ENCODE measurements at places on chromosomes 16 and 17. TPM values are rescaled to one million over a fixed set of nuclear protein-coding genes. Genes with fewer than 3 reads are reported as not detected.

Gene CCL7
- not detected for polyA plus RNA-seq

Gene FNDC8
- not detected for polyA plus RNA-seq

Gene TMEM114
- not detected for polyA plus RNA-seq

Gene DNAH2
- 0.03 TPM for polyA plus RNA-seq

Gene MEIOC
- not detected for polyA plus RNA-seq

Gene EXOSC6
- polyA plus RNA-seq = 9.1 TPM

Gene WNT3
- 0.67 TPM for polyA plus RNA-seq

Gene WNK4
- 0.54 TPM for polyA plus RNA-seq

Gene IKZF3
- polyA plus RNA-seq = 0.62 TPM

Gene HES7
- polyA plus RNA-seq = 0.16 TPM

Gene NHLRC4
- polyA plus RNA-seq = 0.61 TPM

Gene TMEM238L
- polyA plus RNA-seq = 2.6 TPM

Gene ATXN2L
- polyA plus RNA-seq = 37.1 TPM

Gene CCDC40
- polyA plus RNA-seq = 2.1 TPM

Gene KRT34
- not detected for polyA plus RNA-seq

Gene RASD1
- polyA plus RNA-seq = 36.7 TPM

Gene HOXB9
- 1.0 TPM for polyA plus RNA-seq

Gene AIPL1
- polyA plus RNA-seq = not detected

Gene DLX4
- 0.26 TPM for polyA plus RNA-seq

Gene C17orf50
- not detected for polyA plus RNA-seq

Gene PHKG2
- 15.2 TPM for polyA plus RNA-seq

Gene PRR15L
- 80.7 TPM for polyA plus RNA-seq

Gene HOXB1
- polyA plus RNA-seq = not detected

Gene GPR179
- 0.11 TPM for polyA plus RNA-seq

Gene ACSF2
- polyA plus RNA-seq = 46.8 TPM

Gene PPM1E
- polyA plus RNA-seq = 0.33 TPM

Gene CHST6
- 0.06 TPM for polyA plus RNA-seq

Gene MYO15B
- 309 TPM for polyA plus RNA-seq

Gene HOXB5
- 2.2 TPM for polyA plus RNA-seq

Gene KRT20
- polyA plus RNA-seq = 6.9 TPM

Gene CASKIN1
- 0.30 TPM for polyA plus RNA-seq

Gene WDR90
- 13.7 TPM for polyA plus RNA-seq

Gene SDK2
- 0.22 TPM for polyA plus RNA-seq

Gene GGT6
- polyA plus RNA-seq = 20.3 TPM

Gene LITAFD
- not detected for polyA plus RNA-seq

Gene CX3CL1
- 30.1 TPM for polyA plus RNA-seq

Gene KRT25
- polyA plus RNA-seq = not detected

Gene LDHD
- polyA plus RNA-seq = 18.8 TPM

Gene KRTAP3-2
- polyA plus RNA-seq = not detected

Gene CNTNAP4
- polyA plus RNA-seq = not detected

Gene CHRNE
- polyA plus RNA-seq = 1.2 TPM

Gene KRTAP9-4
- polyA plus RNA-seq = not detected

Gene CCT6B
- 2.8 TPM for polyA plus RNA-seq

Gene CDK5R1
- polyA plus RNA-seq = 0.90 TPM

Gene GNG13
- not detected for polyA plus RNA-seq

Gene EIF4A3
- polyA plus RNA-seq = 94.1 TPM

Gene OR3A3
- polyA plus RNA-seq = not detected

Gene MYH8
- not detected for polyA plus RNA-seq

Gene ABCA10
- polyA plus RNA-seq = 25.1 TPM

Gene DNAAF8
- 0.94 TPM for polyA plus RNA-seq

Gene SLC12A3
- polyA plus RNA-seq = not detected

Gene NOD2
- 2.5 TPM for polyA plus RNA-seq

Gene DYNLRB2
- 1.4 TPM for polyA plus RNA-seq

Gene PRAC1
- polyA plus RNA-seq = not detected

Gene CBFA2T3
- polyA plus RNA-seq = 19.6 TPM

Gene PIRT
- polyA plus RNA-seq = not detected

Measured in adipose tissue (tissue), 3 donors.